ENCODE measurements at places on chromosomes 3 and 15. TPM values are rescaled to one million over a fixed set of nuclear protein-coding genes. Genes with fewer than 3 reads are reported as not detected.

Gene USP50
- not detected for total RNA-seq

Gene DNAH12
- total RNA-seq: not detected

GRCh38 chr3:155382396-155383042 is 89.0 kb upstream of the STRIT1 start:
- peak; percentile 53 for DNase-seq

DNA sequence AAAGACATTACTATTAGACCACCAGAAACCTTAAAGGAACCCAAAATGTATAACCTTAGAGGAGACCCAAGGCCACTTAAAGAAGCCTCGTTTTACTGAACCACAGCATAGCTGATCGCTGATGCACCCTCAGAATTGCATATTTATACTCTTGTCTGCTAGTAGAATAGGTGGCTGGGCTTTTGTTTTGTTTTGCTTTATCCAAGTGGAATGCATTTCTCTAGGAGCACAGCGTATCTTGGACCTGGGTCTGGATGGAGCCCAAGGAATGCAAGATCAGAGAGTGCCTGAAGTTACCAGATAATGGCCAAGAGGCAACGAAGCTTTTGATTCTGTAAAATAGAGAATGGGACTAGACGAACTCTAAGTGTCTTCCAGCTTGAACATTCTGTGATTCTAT is 129.2 kb upstream of the COL8A1 start:
- DNase-seq: no peak
